Foreskin keratinocyte (primary cell): ENCODE measurements at places on chromosomes 2 and 18. TPM values are rescaled to one million over a fixed set of nuclear protein-coding genes. Genes with fewer than 3 reads are reported as not detected.

Gene C2orf15
- total RNA-seq = 0.44 and 0.60 TPM in 2 replicates

Gene SCTR
- total RNA-seq = not detected in 2 replicates

Gene BMP10
- not detected in 2 replicates for total RNA-seq

Gene HRH4
- 0.04 TPM in 1 of 2 replicates, not detected in the other for total RNA-seq

Gene FNDC4
- total RNA-seq = 13.4 and 21.5 TPM in 2 replicates
